ENCODE measurements at places on chromosomes 3 and 15.

- no peak for DNase-seq
Measured at GRCh38 chr3:156793851-156794250, 32.3 kb upstream of the LEKR1 start.

GRCh38 chr3:170012683-170013400, 25.0 kb upstream of the GPR160 start:
- no peak for DNase-seq

- DNase-seq = no peak
Measured at GRCh38 chr3:84023842-84024241, 934.9 kb upstream of the CADM2 start.

DNA sequence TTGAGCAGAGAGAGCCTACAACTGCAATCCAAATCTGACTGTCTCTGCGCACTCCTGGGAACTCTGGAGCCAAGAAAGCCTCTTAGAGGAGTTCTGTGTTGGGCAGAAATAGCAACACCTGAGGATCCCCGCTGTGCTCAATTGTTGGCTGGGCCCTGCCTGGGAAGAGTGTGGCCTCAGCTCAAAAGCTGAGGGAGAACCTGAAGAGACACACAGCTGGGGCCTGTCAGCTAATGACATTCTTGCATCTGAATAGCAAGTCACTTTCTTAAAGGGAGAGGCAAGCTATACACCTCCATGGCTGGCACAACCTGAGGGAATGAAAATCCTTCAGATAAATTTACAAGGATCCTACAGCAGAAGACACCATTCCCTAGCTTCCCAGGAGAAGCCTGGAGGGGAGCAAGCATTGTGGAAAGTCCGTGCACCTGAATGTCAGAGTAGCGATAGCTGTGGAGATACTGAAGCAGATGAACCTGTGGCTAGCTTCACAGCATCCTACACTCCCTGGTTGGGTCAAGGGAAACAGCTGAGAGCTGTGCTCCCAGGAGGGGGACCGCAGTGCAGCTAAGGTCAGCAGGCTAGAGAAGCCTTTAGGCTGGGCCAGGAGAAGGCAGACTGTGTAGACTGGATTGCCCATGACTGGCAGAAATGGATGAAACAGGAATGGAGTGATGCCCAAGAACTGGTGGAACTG, 159.9 kb upstream of the PFN2 start:
- no peak for DNase-seq

- DNase-seq = no peak
Measured at GRCh38 chr3:57729334-57730045, 26.6 kb upstream of the SLMAP start.

DNA sequence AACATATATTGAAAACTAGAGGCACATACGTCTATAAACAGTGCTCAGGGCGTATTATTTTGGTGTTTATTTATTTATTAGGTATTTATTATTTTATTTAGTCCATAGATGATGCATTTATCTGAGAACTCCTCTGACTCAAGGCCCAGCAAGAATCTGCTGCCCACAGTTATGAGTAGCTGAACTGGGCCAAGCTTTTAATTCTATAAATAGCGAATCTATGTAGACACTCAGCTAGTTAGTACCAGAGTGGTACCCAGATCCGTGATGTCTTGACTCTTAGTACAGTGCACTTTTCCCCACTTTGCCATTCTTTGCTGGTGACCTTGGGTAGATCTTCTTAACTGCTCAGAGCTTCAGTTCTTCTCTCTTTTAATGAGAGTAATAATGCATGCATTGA, 370.4 kb upstream of the TPRG1 start:
- no peak for DNase-seq

DNA sequence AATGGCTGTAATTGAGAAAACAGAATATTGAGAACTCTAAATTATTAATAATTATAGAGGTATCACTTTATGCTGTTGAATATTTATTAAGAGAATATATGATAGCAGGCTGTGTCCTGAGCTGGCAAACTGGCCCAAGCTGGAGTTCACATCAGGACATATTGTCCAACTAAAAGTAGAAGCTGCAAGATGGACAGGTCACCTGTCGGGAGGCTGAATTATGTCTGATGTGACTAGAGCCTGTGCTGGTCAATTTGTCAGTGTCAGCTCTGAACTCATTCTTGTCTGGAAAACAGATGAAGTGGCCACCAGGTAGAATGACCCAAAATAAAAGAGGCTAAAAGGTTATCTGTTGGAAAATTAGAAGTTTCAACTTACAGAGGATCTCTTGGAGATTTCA, 392.2 kb downstream of the LRTM1 start:
- DNase-seq = no peak

DNA sequence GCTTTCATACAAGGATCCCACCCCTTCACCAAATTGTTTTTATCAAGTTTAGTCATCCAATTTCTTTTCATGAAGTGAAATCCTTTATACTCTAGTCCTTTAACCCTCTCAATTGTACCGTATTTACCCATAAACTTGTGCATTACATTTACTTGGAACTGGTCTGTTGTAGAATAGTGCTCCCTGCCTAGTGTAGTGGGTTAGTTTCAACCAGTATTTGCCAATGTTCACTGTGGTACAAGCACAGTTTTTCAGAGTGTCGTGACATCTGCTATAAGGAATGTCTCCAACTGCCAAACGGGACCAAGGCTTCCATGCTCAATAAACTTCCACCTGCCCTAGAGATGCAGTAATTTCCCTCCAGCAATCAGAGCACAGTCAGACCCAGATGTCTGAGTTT, 211.9 kb downstream of the KCNAB1 start:
- DNase-seq = no peak

GRCh38 chr3:78235841-78236240, 1195.9 kb downstream of the ROBO2 start:
- no peak for DNase-seq
